ENCODE measurements at places on chromosomes 1 and 21.

GRCh38 chr1:226497276-226497833, 51.2 kb upstream of the STUM start:
- no peak for DNase-seq

- DNase-seq = no peak
Measured at GRCh38 chr1:111833334-111833733, 77.6 kb downstream of the DDX20 start.

DNA sequence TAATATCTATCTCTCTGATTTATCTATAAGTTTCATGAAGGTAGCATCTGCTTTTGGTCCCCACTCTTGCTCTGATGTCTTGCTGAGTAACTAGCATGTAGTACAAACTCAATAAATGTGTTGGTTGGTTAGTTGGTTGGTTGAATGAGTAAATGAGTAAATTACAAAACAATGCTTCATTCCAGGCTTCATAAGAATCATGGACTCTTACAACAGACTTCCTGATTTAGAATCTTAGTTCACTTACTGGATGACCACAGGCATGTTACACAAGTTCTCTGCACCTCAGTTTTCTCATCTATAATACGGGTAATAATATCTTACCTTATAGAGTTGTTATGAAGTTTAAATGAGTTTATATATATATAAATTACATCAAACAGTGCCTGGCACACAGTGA, 98.6 kb downstream of the ZNF281 start:
- DNase-seq = no peak

DNA sequence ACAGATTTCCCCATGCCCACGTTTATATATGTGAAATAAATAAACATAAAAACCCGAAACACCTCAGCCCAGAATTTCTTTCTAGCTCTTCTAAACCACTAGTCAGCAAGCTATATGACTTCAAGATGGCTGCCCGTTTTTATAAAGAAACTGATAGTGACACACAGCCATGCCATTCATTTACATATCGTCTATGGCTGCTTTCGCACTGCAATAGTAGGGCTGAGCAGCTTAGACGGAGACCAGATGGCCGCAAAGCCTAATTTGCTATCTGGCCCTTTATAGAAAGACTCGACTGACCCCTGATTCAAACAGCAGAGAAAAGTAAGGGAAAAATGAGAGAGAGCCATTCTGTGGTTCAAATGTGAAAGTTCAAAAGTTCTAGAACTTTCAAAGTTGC, 45.7 kb upstream of the FMN2 start:
- no peak for DNase-seq

DNA sequence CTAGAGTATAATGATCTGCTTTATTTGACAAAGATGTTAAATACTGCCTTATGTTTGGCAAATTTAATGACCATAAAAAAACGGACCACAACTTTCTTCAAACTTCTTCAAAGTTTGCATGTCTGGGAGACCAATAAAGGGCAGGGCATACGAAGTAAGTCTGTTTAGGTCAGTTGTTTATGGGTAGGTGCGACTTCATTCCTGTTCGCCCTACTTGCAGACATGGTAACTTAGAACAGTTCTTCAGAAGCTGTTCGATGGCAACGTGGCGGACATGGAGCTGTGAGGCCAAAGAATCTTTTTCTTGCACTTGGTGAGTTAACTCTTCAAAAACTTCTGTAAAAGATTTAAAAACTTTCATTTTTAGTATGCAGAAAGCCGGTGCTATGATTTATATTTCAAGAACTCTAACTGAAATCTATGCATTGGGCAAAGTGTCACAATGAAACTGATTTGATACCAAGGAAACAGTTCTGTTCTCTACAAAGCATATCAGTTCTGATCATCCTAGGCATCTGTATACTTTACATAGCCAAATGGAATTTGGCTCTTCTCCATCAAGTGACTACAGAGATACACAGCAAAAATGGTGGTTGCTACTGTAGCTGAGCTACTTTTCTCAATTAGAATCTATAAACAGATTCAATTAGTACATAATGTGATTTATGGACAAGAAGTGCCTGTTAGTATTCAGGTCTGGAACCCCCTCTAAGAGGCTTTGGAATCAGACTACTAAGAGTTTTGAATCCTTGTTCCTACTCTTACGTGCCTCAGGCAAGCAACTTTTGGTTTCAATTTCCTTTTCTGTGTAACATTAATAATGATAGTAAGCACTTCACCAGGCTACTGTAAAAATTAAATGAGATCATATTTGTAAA, 25.7 kb downstream of the C21orf91 start:
- DNase-seq = no peak

DNA sequence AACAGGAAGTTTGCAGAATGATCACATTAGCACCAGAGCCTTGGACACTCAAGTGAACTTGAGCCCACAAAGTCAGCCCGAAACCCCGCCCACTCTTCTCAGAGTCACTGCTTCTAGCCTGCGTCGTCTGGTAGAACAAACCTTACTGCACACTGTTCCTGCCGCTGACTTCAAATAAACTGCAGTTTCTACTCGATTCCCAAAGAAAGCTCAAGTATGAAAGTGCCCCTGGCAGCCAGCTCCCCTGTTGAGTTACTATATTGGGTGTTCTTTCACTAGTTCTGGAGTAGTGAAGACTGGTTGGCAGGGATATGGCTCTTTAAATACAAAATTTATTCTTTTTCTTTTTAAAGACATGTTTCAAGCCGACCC, 164.7 kb downstream of the GALNT2 start:
- no peak for DNase-seq

DNA sequence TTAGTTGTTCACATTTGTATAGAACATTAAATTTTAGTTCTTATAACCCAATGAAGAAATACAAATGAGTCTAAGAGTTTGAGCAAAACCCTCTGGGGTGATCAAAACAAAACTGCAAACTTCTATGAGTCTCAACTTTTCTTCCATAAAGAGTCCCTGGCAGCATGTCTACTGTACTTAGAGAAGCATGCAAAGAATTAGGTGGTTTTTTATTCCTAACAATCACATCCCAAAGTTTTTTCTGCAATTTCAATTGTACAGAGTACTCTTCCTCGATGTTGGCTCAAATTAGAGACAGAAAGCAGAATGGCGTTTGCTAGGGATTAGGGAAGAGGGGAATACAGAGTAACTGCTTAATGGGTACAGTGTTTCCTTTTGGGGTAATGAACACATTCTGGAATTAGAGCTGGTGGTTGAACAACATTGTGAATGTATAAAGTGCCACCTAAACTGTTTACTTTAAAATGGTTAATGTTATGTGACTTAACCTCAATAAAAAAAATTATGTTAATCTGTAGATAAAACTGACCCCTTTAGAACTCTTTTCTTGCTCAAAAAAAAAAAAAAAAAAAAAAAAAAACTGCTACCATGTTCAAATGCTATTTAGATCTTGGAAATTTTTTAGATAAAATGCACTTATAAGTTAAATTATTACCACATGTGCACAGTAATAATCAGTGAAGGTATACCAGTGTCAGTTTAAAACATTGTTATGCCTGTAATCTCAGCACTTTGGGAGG, 4.8 kb downstream of the RC3H1 start:
- no peak for DNase-seq

DNA sequence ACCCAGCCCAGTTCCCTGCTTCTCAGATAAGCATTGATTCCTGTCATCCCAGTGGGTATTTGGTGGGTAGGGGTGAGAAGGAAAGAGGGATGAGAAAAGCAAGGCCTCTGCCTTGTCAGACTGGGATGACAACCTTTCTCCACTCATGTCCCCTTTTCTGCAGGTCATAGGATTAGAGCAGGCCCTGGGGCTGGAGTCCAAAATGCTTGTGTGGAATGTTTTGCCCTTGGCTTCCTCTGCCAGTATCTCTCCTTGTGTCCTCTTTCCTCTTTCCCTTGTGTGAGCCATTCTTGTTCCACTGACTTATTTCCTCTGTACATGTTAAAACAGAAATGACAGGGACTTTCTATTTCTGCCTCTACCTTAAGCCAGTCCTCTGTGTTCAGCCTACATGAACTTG, 4.1 kb downstream of the ATP2B4 start:
- DNase-seq = no peak

DNA sequence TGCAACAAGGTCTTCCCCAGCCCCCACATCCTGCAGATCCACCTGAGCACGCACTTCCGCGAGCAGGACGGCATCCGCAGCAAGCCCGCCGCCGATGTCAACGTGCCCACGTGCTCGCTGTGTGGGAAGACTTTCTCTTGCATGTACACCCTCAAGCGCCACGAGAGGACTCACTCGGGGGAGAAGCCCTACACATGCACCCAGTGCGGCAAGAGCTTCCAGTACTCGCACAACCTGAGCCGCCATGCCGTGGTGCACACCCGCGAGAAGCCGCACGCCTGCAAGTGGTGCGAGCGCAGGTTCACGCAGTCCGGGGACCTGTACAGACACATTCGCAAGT, 3.8 kb downstream of the ZBTB18 start:
- DNase-seq = peak; percentile 24

- no peak for DNase-seq
Measured at GRCh38 chr1:64098846-64099582, 104.4 kb upstream of the UBE2U start.

- DNase-seq = no peak
Measured at GRCh38 chr1:30776097-30777059, 18.8 kb upstream of the LAPTM5 start.

- peak; percentile 58 for DNase-seq
Measured at GRCh38 chr1:111399792-111400610, 27.5 kb downstream of the OVGP1 start.

- DNase-seq = no peak
Measured at GRCh38 chr1:228306275-228307217, 98.7 kb downstream of the OBSCN start.

GRCh38 chr1:180248176-180248575, 18.1 kb downstream of the LHX4 start:
- DNase-seq = no peak

DNA sequence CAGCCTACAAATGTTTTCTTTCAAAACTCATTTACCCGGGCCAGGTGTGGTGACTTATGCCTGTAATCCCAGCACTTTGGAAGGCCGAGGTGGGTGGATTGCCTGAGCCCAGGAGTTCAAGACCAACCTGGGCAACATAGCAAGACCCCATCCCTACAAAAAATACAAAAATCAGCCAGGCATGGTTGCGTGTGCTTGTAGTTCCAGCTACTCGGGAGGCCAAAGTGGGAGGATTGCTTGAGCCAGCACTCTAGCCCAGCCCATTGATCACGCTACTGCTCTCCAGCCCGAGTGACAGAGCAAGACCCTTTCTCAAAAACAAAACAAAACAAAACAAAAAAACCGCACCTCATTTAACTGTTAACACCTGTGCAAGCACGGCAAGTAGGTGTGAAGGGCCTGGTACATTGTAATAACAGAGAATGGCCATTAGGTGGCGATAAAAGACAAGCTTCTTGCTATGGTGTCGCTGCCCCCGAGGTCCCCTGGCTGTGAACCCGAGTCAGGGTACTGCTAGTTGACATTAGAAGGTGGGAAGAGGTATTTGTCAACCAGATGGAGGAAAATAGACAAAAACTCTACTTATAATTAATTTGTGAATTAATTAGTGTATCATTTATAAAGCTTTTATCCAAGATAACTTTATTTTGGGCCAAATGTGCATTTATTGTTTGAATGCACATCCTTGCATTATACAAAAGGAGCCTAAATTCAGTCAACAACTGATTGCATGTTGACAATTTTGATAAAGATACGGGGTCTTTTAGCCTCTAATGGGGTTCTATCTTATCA, 66.5 kb downstream of the SH3BGR start:
- DNase-seq = peak; percentile 26

DNA sequence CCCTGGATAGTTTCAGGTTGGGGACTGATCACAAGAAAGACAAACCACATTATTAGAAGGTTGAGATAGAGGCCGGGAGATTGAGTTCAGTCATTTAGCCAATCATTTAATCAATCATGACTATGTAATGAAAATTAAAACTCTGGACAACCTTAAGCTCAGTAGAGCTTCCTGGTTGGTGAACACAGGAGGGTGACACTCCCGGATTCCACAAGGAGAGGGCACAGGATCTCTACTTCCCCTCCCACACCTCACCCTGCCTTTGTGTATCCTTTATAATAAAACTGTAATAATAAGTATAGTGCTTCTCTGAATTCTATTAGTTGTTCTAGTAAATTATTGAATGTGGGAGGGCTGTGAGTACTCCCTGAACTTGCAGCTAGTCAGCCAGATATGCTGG, 150.1 kb downstream of the PIK3R3 start:
- no peak for DNase-seq

- peak; percentile 44 for DNase-seq
Measured at GRCh38 chr1:109214695-109215623, 1.2 kb downstream of the SARS1 start.

- DNase-seq = no peak
Measured at GRCh38 chr1:230694991-230695390, 18.9 kb downstream of the AGT start.

GRCh38 chr1:236147521-236148469, 5.5 kb downstream of the GPR137B start:
- no peak for DNase-seq

- DNase-seq = no peak
Measured at GRCh38 chr1:10549904-10550664, 75.3 kb downstream of the PEX14 start.

DNA sequence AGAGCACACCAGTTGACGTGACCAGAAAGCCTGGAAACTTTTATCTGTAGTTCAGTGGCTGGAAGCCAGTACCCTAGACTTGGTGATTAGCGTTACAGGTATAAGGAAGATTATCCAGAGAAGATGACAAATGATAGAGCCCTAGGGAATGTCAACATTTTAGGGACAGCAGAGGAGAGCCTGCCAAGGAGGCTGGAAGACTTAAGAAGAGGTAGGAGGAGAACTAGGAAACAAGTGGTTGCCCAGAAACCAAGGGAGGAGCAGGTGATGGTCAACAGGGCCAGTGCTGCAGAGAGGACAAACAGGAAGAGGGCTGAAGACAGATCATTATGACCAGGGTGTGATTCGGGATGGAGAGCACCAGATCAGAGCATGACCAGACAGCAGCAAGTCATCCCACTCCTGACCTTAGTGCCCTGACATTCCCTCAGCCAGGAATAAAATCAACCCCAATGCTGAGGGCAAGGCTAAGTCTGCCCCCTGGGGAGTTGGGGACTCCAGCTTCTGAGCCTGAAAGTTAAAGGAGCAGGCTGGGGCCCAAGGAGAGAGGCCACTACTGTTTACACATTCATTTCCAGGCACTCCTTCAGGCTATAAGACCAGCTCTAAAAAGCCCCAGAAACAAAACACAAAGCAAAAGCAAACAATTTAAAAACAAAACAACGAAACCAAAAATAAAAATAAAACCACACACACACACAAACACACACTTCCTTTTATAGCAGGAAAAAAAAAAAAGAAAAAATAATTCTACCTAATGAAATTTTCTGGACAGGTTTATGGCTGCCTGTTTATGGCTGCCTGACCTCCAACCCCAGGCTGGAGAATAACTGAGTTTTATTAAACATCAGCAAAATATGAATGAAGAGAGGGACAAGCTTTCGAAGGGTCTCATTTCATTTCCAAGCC, 48.6 kb upstream of the LRRC52 start:
- no peak for DNase-seq

GRCh38 chr1:3049164-3049563, 19.8 kb upstream of the PRDM16 start:
- no peak for DNase-seq

DNA sequence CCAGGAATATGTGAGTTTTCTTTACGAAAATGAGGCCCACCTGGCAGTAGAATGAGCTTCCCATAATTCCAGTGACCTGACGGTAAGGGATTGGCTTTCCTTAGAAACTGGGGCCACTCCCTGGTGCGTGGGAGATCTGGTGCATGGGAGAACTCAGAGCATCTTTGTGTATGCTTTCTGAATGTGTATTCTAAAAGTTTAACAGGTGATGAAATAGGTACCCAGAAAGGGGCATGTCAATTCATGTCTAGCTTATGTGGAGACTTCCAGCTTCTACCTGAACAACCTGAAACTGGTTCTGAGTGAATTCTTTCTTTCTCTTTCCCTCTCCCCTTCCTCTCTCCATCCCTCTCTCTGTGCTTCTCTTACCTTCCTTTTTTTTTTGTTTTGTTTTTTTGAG, 15.2 kb upstream of the FCRLA start:
- DNase-seq = no peak
